H9 (cell line): ENCODE measurements at places on chromosomes 11 and 22. TPM values are rescaled to one million over a fixed set of nuclear protein-coding genes. Genes with fewer than 3 reads are reported as not detected.

TUBA8 gene
- 1.6 and 2.0 TPM in 2 replicates for total RNA-seq

MISFA gene
- 2.8 and 3.7 TPM in 2 replicates for total RNA-seq

TMEM121B gene
- 8.1 and 8.7 TPM in 2 replicates for total RNA-seq

OR10G4 gene
- 0.07 TPM in 1 of 2 replicates, not detected in the other for total RNA-seq

OR8G5 gene
- total RNA-seq: not detected in 2 replicates

GRCh38 chr11:95222817-95223216 lies 8.2 kb downstream of the SESN3 start:
- no peak for DNase-seq
- H3K4me1 ChIP-seq: no peaks in the 10 kb centered on the region
- H3K27me3 ChIP-seq: no peaks in the 10 kb centered on the region
- peaks cover 3% of the 10 kb centered on the region for H3K36me3 ChIP-seq
- H3K27ac ChIP-seq: no peak overlapping the region
- H3K4me3 ChIP-seq: no peak overlapping the region

DNA sequence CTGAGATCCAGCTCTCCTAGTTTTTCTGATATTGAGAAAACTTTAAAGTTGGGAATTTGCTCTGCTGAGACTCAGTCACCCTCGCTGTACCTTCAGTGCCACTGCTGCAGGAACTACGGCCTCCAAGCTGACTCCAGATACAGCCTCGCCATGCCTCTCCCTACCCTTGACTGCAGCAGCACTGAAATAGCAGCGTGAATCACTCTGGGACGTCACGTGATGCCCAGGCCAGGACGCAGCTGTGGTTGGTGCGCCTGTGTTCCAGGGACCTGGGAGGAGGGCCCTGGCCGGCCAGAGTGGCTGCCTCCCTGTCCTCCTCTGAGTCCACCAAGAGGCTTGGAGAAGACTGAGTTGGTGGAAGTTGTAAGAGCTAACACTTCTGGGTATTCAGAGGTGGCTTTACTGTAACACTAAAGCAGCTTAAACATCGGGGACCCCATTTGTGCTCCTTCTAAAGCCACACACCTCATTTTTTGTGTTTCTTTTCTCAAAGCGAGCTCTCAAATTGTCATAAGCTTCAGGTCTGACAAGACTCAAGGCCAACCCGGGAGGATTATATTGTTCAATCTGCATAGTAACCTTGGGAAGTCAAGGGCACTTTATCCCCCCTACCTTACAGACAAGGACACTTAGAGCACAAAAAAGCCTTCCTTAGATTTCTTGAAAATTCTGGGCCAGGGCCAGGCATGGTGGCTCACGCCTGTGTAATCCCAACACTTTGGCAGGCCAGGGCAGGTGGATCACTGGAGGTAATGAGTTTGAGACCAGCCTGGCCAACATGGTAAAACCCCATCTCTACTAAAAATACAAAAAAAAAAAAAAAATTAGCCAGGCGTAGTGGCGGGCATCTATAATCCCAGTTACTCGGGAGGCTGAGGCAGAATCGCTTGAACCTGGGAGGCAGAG lies 4.2 kb upstream of the STIP1 start:
- DNase-seq: peak; percentile 89
- no peaks in the 10 kb centered on the region; the same call in 1 of the 2 replicates for H3K27me3 ChIP-seq
- H3K4me3 ChIP-seq: peak overlapping the region; percentile 6; the same call in 1 of the 2 replicates
- peaks cover 18% of the 10 kb centered on the region for H3K36me3 ChIP-seq
- peaks cover 4% of the 10 kb centered on the region; the same call in 1 of the 2 replicates for H3K4me1 ChIP-seq
- no peak overlapping the region for H3K27ac ChIP-seq

GRCh38 chr11:2945757-2946287 lies 16.6 kb upstream of the PHLDA2 start:
- peak; percentile 37 for DNase-seq
- H3K4me3 ChIP-seq: no peak overlapping the region; the same call in 1 of the 3 replicates
- H3K27me3 ChIP-seq: no peaks in the 10 kb centered on the region
